ENCODE measurements at places on chromosomes 12 and 14.

GRCh38 chr12:54358191-54358944, 5.9 kb downstream of the GPR84 start:
- no peak for DNase-seq

DNA sequence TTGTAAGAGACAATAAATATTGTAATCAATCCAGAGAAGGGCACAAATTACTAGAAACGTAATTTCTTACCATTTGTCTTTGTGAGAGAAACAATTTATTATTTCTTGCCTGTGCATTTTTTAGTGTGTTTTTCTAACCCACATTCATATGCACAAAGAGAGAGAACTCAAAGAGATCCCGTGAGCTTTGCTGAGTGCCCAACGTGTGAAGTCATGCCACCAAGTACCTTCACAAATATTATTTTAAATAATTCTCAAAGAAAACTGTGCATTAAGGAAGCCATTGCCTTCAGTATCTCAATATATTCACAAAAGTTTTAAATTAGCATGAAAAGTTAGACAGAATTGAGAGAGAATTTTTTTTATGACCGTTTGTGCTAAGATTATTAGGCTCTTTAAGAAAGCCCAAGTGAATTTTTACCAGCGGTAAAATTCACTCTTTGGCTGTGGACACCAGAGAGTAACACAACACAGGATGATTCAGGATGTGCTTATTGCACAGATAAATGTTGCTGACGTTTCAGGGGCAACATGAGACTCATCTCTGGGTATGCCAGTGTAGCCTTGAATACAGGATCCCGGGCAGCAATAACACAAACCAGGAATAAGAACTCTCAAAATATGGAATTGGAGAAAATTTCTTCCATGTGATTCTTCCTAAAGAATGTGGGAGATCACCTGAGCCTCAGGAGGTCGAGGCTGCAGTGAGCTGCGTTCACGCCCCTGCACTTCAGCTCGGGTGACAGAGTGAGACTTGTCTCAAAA, 2.9 kb downstream of the ARHGDIB start:
- DNase-seq: no peak

GRCh38 chr14:71554959-71555612, 377.1 kb upstream of the RGS6 start:
- no peak for DNase-seq

- no peak for DNase-seq
These were observed 732.4 kb downstream of the AACS start for GRCh38 chr12:125797421-125798175.

GRCh38 chr14:76706811-76707210, 54.5 kb upstream of the VASH1 start:
- no peak for DNase-seq

DNA sequence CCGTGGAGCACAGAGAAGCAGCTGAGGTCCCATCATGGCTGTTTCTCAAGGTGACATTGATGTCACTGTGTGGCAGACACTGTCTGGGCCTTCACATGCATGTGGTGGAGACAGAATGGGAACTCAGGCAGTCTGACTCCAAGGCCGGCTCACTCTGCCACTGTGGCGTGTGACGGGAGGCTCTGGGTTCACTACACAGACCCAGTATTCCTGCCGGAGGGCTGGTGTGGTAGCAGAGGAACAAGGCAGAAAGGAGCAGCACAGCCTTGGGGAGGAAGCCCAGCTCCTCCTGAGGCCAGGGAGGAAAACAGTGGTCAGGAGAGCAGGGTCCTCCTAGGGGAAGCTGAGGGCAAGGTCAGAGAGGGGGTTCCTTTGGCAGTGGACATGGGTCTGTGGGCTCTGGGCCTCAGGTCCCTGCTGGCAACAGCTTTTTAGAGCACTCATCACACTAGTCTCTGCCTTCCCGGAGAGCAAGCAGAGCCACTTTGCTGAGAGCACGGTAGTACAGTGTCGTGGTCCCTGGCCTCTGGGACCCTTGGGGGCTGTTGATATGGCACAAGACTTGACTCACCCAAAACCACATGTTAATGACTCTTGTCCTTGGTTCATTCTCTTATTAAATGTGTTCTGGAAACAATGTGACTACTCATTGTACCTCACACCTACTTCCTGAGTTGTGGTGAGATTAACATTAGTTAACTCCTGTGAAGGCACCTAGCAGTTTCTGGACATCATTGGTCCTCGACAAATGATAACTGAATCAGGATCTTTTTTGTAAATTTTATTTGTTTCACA, 21.3 kb downstream of the DCAF4 start:
- DNase-seq: no peak

- DNase-seq: no peak
These were observed 37.3 kb upstream of the RAP1B start for GRCh38 chr12:68573406-68573805.

DNA sequence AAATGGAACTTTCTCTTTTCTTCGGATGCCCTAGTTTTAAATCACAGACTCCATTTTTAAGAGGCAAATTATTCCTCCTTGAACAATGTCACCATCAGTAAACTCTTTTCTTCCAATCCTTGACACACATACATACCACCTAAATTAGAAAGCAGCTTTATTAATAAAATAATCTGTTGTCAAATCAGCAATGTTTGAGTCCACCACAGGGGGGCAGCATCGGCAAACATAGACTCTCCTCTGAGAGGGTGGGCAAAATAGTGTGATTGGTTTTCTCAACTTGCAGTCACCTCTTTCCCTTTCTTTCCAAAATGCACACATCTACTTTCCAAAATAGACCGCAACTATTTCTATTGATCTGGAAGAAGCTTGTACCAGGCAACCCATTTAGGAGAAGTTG, 438.4 kb upstream of the OR4E1 start:
- DNase-seq: no peak

- no peak for DNase-seq
These were observed 16.7 kb upstream of the VRK1 start for GRCh38 chr14:96780500-96780899.

DNA sequence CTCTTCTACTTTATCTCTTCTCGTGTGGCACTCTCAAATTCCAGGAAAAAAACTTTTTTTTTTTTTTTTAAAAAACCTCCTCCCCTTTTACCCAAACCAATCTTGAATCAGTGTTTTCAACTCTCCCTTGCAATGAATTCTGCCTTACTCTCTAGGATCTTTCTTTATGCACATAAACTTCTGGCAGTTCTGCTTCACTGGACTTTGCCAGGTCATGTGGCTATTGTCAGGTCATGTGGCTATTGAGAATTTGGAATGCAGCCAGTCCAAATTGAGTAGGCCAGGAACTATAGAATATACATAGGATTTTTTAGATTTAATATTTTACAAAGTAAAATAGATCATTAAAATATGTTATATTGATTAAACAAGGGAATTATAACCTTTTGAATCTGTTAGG, 218.2 kb downstream of the TMTC3 start:
- DNase-seq: no peak
